ENCODE measurements at places on chromosomes 11 and 22.

GRCh38 chr22:41310336-41310735, 9.0 kb downstream of the ZC3H7B start:
- no peak for DNase-seq

GRCh38 chr11:117058761-117059261, 39.4 kb downstream of the SIK3 start:
- no peak for DNase-seq

GRCh38 chr22:40377931-40378330, 7.5 kb downstream of the SGSM3 start:
- DNase-seq: no peak

- no peak for DNase-seq
Observed at GRCh38 chr22:49613511-49614270, 214.0 kb downstream of the BRD1 start.

GRCh38 chr11:10117709-10118351, 176.2 kb downstream of the SBF2 start:
- no peak for DNase-seq

DNA sequence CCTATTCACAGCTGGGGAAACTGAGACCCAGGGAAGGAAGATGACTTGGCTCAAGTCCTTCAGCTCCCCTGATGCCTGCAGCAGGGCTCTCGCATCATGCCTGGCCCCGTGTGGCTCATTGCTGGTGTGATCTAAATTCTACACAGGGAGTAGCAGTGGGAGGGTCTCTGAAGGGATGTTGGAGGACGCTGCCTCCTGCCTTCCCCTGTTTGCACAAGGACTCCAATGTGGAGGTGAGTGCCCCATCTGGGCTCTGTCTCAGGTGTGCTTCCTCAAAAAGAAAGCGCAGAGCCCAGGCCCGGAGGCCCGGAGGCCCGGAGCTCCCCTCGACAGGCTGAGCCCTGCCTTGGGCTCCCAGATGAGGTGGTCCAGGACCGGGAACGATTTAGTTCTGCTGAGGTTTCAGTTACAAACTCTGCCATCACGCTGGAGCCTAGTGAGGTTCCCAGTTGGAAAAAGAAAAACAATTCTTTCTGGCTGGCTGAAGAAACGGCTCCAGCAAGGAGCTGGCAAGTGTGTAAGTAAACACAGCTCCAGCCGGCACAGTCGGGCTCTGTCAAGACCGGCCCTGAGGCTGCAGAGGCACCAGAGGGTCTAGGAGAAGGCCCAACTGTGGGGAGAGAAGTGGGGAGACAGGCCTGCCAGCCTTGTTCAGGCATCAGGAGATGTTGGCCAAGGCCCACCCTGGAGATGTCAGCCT, 49.8 kb downstream of the NAT10 start:
- DNase-seq: no peak

DNA sequence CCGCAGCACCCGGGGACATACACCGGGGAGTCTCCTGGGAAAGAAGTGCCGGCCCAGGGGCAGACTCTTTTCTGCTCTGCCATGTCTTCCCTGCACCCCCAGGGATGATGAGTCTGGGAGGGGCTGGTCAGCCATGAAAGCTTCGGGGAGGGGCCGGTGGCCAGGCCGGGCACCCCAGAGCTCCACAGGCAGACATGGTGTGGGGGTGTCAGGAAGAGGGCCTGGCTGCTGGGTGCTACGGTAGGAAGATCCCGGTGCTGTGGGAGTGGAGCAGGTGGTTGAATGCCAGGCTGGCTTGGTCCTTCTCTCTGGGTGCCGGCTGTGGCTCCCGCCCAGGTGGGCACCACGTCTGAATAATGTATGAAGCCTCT, 17.4 kb downstream of the LSP1 start:
- DNase-seq: no peak

DNA sequence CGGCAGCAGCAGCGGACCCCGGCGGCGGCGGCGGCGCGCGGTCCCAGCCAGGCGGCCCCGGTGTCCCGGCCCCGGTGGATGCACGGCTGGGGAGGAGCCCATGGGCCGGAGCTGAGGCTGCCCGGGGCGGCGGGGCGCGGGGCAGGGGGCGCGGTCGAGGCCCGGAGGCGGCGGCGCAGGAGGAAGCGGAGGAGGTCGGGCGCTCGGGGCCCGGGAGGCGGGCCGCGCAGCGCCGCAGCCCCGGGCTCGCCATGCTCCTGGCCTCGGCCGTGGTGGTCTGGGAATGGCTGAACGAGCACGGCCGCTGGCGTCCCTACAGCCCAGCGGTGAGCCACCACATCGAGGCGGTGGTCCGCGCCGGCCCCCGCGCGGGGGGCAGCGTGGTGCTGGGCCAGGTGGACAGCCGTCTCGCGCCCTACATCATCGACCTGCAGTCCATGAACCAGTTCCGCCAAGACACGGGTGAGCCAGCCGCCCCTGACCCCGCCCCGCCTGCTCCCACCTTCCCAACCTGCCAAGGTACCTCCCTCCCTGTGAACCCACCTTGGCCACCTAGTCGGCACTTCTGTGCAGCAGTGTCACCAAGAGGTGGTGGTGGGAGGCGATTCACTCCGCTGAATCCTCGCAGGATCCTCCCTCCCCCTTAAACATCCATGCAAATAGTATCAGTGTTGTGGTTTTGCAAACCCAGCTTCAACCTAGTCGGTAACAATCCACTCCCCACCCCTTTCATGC, 580 bp downstream of the DTX4 start:
- no peak for DNase-seq

DNA sequence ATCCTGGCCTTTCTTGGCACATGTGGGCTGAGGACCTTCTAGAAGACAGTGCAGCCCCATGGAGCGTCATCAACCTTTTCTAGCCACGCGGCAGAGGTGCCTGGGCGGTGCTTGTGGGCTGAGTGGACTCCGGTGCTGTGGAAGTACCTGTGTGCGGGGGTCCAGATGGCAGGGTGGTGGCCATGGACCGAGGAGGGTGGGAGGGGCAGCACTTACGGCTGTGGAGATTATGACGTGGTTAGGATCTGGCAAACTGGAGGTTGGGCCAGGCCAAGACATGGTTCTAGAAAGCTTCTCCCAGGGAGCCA, 2.0 kb downstream of the TUB start:
- no peak for DNase-seq

GRCh38 chr11:64810891-64811272, 531 bp upstream of the MEN1 start:
- no peak for DNase-seq

- peak; percentile 71 for DNase-seq
Observed at GRCh38 chr11:35485656-35486322, 39.6 kb downstream of the PAMR1 start.

- DNase-seq: no peak
Observed at GRCh38 chr22:17358415-17358814, 10.8 kb upstream of the CECR2 start.

GRCh38 chr22:21587803-21588611, 20.5 kb downstream of the UBE2L3 start:
- peak; percentile 87 for DNase-seq

DNA sequence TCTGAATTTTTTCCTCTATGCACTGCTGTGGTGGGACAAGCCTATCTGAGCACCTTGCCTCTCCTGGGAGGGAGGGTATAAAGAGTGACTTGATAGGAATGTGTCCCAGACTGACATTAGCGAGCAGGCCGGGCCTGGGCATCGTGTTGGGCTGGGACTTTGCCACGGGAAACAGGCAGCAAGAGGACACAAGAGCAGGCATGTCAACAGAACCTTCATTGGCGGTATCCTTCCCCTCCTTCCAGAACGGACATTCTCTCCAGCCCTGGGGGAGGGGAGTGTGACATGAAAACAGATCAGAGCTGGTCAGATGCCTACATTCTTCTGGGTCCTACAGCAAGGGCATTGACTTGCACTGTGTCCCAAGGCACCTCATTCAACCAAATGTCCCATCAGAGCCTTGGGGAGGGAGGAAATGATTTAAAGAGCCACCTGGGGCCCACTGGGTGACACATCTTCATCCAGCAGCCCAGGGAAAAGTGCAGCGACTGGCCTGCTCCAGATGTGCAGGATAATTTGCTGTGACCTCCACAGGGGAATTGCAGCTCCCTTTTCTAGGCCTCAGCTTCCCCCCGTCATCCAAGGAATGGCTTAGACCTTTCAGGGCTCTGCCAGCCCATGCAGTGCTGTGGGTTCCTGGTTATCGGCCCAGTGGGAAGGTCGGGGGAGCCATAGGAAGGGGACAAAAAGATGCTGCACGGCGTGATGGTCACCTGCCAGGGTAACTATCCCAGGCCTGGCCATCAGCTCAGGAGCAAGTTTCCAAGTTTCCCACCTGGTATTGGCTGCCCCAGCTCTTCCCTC, 21.8 kb upstream of the UVRAG start:
- DNase-seq: no peak

- DNase-seq: no peak
Observed at GRCh38 chr11:122750049-122750448, 88.3 kb upstream of the CRTAM start.

- DNase-seq: no peak
Observed at GRCh38 chr11:84389696-84390095, 1103.5 kb upstream of the CCDC90B start.

GRCh38 chr11:47573321-47573720, 5.4 kb downstream of the KBTBD4 start:
- no peak for DNase-seq

- DNase-seq: peak; percentile 81
Observed at GRCh38 chr22:36331912-36332622, 55.7 kb downstream of the MYH9 start.

- DNase-seq: no peak
Observed at GRCh38 chr22:22086501-22087158, 104.0 kb upstream of the TOP3B start.

DNA sequence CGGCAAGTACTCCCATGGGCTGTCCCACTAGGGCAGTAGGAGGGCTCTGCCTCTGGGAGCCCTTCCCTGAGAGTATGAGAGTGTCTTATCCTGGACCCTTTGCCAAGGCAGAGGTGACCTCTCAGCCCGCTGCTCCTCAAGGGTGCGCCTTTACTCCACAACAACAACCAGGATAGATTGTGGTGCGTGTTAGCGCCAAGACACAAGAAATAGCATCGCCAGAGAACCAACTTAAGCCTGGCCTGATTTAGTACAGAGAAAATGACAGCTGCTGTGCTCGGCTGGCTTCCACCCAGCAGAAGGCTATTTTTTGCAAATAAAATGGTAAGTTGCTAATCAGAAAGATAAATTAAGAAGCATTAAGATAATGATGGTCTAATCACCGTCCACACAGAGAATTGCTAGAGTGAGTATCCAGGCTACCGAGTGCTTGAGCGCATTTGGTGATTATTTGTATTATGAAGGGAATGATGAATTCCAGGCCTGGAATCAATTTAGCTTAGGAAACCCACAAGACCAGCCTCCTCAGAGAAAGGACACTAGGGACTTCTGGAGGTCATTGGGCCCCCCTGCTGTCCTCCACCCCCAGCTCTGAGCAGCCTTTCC, 119.8 kb downstream of the PKNOX2 start:
- no peak for DNase-seq

- no peak for DNase-seq
Observed at GRCh38 chr11:35662061-35662648, 420 bp upstream of the TRIM44 start.

DNA sequence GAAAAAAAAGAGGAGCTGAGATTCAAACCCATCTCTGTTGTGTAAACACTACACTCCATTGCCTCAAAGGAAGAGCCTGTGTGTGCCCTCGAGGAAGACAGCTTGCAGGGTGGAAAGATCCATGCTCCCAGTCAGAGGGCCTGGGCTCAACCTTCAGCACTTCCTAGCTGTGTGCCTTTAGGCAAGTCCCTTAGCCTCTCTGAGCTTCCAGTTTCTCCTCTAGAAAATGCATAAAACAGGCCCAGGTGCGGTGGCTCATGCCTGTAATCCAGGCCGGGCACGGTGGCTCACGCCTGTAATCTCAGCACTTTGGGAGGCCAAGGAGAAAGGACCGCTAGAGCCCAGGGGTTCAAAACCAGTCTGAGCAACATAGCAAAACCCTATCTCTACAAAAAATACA, 4.6 kb upstream of the ARFGAP2 start:
- DNase-seq: no peak

DNA sequence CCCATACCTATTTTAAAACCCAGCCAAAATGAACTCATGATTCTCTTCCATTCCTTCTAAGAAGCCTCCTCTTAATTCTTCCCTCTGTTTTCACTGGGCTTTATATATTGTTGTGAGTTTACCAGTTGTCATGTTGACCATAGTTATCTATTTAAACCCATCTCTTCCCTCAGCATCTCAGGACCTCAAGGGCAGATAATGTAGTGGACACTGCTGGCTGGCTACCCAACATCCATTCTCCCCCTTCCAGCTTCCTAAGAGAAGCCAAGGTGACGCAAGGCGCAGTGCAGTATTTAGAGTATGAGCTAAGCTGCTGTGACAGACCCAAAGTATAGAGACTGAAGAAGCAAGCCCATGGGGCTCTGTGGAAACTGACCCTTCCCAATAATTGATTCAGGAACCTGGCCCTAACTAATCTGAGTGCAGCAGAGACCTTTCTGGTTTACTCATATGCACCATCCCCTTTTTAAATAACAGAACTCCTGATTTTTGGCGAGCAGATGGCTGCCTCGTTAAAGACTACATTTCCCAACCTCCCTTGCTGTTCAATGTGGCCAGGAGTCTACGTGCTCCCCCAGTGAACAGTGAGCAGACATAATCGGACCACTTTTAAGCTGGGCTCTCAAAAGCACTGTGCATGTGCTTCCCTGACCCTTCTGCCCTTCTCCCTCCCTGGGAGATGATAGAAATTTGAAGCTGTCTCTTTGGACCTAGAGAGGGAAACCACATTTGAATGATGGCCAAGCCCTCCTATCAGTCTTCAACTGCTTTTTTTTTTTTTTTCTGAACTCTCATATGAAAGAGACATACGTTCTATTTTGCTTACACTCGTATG, 28.1 kb upstream of the CREB3L1 start:
- DNase-seq: no peak

GRCh38 chr11:58493676-58494075, 14.2 kb downstream of the OR5B21 start:
- DNase-seq: no peak

DNA sequence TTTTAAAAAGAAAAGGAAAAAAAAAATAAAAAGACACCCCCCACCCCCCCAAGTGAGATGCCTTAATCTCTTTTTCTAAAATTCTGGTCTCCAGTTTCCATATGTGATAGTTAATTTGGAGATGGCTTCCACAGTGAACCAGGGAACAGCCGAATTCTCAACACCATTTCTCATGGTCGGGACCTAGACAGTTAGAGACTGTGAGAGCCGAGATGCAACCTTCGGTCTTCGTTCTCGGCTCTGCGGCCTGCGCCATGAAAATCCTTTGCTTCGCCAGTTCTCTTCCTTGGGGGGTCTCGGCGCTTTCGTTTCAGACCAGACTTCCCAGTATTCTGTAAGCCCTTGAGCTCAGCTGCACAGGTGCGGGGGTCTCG, 723 bp downstream of the CACNG2 start:
- DNase-seq: no peak

GRCh38 chr22:45305456-45306075, 4.2 kb upstream of the FAM118A start:
- no peak for DNase-seq

DNA sequence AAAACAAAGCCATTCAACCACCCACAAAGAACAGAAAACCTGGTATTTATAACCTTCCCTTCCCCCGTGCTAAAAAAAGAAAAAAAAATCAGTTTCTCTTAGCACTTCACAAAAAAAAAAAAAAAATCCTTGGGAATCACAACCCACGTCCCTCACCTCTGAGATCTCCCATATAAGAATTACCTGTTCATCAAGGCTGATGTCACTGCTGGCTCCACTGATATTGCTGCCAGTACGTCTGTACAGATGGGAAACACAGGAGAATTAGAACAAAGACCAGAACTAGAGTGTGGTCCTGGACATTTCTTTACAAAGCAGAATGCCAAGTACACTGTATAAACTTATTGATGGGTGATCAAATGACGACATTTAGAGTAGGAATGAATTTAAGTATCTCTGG, 14.9 kb downstream of the OSBP start:
- no peak for DNase-seq

GRCh38 chr11:29119707-29120618, 896.9 kb downstream of the KCNA4 start:
- DNase-seq: no peak

- DNase-seq: no peak
Observed at GRCh38 chr11:11822946-11823345, 18.8 kb upstream of the USP47 start.

Measured in activated CD4-positive, alpha-beta T cell treated with anti-CD3 and anti-CD28 coated beads, Interleukin-2, amount 50 U/mL, for 16 hours (primary cell).